ENCODE measurements at places on chromosomes 5 and 9.

DNA sequence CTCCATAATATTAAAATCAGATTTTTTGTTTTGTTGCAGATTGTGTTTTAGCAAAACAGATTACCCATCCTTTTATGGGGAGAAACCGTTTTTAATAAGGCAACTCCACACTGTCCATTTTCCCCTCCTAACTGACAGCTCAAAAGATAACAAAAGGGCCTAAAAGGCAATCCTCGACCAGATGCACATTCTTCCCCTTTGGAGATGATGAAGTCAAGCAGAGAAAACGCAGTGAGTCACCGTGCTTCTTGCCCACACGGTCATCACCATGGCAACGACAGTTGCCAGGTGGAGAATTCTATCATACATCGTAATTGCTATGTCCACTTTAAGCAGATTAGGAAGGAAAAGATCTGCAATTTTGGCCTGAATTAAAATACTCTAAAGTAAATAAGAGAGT lies 96.4 kb downstream of the DIRAS2 start:
- DNase-seq, result peak; percentile 40

DNA sequence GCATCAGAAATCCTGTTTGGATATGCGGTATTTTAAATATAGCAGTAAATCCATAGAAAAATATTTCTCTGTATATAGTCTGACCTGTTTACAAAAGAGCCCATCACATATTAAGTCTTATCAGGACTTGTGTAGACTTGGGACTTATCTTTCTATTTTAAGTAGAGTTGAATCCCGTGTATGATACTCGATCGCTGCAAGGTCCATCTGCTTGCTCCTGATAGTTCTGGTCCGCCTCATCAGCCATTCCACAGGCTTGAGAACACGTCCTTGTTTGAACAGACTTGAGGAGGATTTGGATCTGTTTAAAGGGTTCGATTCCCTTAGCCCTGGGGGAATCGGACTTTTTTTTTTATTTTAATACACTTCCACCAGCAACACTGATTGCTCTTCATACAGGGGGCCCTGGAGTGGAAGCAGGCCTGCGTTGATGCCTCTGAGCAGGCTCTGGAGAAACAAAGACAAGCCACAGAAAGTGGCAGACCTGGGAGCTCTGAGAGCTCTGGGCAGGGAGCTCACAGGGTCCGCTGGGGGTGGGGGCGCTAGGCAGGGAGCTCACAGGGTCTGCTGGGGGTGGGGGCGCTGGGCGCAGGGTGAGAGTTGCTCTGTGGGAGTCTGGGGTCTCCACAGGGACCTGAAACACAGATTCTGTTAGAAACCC lies 112.2 kb downstream of the MVB12B start:
- no peak for DNase-seq

DNA sequence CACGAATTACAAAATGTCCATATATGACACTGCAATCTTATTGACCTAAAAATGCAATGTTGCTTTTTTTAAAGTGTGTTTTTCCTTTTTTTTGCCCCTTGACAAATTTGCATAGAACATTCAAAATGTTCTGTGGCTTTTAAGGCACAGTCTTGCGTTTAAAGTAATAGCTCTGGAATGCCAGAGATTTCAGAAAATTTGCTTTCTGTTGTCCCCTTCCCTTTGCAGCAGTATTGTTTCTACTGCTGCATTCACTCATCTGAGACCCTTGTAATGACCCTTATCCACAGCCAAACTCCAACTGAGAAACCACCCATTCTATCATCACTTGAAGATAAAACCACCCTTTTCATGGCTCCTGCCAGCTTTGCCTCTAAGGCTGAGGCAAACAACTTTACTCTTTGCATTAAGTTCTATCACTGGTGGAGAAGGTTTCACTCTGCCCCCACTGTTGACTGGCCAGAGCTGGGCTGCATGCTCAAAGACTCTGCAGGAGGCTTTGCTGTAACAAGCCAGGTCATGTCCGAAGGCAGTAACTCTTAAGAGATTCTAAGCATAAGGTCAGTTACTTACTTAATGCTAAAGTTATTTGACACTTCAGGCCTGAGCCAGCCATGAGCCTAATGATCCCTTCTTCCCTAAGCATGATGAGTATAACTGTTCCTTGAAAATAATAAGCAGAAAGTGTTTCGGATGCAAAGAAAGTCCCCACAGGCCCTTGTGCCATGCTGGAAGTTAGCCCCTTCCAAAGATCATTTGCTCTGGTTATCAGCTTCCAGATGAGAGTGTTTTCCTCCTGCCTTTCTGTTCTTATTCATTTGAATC lies 101.9 kb downstream of the CD180 start:
- DNase-seq, result no peak

- DNase-seq, result no peak
Measured at GRCh38 chr9:92289708-92290390, 3.6 kb downstream of the IARS1 start.

- no peak for DNase-seq
Measured at GRCh38 chr9:93387791-93388190, 63.7 kb upstream of the FAM120A start.

DNA sequence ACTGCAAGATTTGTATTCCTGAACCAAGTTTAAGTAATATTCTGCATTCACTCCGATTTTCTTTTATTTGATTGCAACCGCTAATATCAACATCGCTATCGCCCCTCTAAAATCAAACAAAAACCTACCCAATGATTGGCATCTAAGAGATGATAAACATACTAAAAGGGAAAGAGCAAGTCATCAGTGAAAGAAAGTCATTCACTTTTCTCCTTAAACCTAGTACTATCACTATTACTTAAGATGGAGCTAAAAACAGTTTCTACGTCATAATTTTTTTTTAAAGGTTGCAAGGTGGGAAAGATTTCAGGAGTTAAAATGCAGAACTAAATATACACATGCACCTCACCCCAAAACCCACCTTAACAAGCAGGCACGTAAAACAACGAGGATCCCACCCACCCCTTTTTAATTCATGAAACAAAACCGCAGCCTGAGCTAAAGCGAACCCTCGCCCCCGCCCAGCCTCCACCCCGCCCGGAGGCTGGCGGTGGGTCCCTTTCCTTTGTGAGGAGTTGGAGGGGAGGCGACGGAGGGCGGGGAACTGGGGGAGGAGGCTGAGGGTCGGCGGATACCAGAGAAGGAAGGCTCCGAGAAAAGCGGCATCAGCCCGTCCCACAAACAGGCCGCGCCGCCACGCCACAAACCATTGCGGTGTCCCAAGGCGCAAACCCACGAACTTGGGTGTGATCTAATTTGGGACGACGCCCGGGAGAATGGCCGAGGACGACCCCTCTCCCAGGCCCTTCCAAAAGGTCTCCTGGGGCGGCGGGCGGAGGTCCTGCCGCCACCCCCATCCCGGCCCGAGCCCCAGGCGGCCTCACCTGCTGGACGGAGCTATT lies 861 bp downstream of the UBQLN1 start:
- peak; percentile 59 for DNase-seq

DNA sequence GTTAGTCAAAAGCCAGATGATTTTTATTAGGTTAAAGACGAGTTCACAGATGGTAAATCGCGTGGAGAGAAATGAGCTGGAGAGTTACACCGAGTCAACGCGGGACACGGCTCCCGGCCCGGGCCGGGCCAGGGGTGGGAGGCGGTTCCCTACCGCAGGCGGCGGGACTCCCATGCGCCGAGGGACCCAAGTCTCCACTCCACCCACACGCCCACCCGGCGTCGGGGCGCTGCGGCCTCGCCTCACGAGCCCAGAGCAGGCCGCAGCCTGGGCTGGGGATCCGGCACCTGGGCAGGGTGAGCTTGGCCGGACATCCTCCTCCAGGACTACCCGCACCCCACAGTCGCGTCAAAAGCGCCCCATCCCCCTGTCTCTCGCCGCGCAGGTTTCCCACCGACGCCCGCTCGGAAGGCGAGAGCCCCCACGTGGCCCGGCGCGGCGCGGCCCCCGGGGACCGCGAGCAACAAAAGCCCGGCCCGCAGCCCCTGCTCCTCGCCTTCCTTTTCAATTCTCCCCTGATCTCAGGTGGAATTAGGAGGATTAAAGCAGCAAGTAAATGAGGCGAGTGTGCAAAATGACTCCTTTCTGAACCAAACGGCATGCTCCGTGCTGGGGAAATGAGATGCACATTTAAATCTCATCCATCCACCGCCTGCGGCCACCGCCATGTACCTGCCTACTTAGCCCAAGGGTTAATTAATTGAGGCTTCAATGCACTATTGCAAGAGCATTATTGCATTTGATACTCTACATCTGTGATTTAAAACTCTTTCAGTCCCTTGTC lies 196.5 kb upstream of the TBCA start:
- DNase-seq, result no peak

- DNase-seq, result no peak
Measured at GRCh38 chr9:122183501-122183900, 23.8 kb downstream of the MORN5 start.

DNA sequence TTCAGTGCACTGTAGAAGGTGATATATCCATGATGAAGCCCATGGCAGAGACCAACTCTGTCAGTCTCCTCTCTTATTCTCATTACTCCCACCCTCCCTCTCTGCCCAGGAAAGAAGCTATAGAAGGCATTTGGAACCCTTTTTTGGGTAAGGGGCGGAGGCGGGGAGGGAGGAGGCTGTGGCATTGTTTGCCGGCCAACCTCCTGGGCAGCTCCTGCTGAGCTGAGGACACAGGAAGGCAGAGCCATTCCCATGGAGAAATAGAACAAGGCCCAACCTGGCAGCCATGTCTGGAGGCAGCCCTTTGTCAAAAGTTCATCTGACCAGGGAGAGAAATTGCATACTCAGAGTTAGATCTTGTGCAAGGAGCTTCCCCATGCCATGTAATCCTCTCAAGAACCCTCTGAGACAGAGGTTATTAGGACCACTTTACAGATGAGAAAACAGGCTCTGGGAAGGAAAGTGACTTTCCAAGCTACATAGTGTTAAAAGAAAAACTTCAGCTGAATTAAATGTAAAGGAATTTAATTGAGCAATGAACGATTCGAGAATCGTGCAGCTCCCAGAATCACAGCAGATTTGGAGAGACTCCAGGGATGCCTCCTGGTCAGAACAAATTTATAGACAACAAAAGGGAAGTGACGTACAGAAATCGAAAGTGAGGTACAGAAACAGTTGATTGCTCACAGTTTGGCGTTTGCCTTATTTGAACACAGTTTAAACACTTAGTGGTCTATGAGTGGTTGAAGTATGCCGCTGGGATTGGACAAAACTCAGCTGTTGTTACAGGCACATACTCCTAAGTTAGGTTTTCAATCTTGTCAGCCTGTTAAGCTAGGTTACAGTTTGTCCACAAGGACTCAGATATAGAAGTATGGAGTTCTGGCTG lies 158.6 kb downstream of the MELK start:
- DNase-seq, result no peak

DNA sequence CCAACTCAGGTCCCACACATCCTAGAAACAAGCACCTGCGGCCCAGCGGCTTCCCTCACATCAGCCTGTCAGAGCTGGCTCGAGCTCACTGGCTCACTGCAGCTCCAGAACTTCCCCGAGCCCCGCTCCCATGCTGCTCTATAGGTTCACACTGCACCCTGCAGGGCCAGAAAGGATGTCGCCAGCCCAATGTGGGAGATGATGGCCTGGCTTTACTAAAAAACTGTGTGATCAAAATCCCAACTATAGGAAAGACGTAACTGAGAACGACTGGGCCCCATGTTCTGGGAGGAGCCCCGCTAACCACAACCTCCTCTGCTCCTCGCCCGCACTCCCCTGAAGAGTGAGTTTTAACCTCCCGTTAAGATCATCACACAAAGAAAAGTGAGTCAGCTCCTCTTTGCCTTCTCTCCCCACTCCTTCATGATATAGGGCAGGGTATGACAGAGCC lies 4.6 kb downstream of the SURF4 start:
- DNase-seq, result no peak

DNA sequence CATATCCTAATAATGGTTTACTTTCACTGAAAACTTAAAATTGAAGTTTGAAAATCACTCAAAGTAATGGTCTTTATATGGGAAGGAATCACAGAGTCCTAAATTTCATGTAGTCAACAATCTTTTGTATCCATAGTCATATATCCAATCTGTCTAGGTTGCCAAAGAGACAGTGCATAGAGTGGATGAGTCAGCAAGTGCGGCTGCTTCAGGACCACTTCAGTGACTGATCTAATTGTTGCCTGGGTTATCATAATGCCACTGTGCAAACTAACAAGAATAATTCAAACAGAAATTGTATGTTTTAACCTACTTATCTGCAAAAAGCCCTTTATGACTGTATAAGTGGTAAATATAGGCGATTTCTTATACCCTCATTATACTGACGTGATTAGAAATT lies 211.3 kb upstream of the PRR16 start:
- DNase-seq, result no peak

DNA sequence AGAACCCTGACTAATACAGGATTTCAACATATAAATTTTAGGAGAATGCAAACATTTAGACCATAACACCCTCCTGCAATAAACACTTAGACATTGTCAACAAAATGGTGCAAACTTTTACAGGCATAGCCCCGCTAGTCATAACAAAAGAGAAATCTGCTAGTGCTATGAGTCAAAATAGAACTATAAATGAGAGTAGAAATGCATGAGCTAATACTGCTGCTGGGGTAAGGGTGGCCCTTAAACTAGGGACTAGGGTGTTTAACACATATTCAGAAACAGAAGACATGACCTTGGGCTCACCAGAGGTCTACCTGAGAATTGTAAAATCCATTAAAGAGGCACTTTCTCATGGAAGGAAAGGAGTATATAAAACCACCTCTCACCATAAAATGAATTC lies 131.6 kb downstream of the TLR4 start:
- DNase-seq, result no peak

- no peak for DNase-seq
Measured at GRCh38 chr9:84136119-84136868, 155.7 kb downstream of the RMI1 start.

DNA sequence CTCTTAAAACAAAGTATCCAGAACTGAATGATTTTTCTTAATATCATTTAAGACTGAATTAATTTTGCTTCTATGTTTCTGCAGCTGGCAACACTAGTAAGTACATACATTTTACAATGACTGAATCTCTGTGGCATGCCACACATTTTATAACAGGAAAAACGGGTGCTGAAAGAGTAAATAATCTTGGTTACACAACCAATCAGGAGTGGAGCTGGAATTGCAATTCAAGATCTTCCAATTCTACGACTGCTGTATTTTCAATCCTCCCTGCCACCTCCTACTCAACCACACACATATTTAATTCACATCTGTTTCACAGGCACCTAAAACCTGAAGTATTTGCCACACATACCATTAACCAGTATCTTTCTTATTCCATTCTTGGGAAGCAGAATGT lies 52.7 kb upstream of the NR5A1 start:
- no peak for DNase-seq

DNA sequence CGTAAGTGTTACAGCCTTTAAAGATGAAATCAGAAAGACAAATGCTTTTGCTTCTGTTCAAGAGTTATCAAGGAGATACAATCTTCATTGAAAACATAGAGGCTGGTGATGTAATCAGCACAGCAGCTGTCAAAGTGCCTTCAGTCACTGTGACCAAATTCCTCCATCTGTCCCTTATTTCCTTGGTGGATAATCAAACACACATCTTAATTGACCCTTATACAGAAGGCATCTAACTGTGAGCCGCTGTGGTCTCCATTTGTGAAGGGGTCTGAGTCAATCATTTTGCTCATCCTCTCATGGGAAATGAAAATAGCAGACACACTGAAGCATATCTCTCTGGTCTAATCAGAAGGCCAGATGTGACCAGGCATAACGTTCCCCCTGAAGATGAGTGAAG lies 130.1 kb upstream of the TLR4 start:
- DNase-seq, result no peak
